Lung microvascular endothelial cell (primary cell): ENCODE measurements at places on chromosomes 7 and 10. TPM values are rescaled to one million over a fixed set of nuclear protein-coding genes. Genes with fewer than 3 reads are reported as not detected.

GRCh38 chr7:26510231-26510957 lies 218.7 kb downstream of the SNX10 start:
- DNase-seq = no peak

GRCh38 chr10:3045471-3046209 lies 21.7 kb upstream of the PFKP start:
- peak; percentile 85 for DNase-seq

DNA sequence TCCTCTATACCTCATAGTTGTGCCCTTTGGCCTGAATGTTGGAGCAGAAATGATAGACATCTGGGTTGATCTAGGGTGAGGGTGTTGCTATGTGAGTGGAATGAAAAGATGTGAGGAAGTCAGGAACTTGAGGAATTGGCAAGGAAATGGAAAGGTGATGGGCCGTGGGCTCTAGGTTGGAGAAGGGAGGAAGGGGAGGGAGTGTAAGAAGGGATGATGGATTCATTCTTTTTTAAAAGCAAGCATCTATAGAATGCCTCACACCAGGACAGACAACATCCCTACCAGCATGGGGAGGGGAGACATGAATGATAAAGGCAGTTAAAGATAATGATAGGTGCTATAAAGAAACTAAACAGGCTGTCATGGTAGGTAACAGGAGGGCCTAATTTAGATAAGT lies 168.1 kb downstream of the WNT2 start:
- no peak for DNase-seq

- DNase-seq = no peak
Observed at GRCh38 chr7:81445462-81445861, 324.4 kb downstream of the HGF start.

DNA sequence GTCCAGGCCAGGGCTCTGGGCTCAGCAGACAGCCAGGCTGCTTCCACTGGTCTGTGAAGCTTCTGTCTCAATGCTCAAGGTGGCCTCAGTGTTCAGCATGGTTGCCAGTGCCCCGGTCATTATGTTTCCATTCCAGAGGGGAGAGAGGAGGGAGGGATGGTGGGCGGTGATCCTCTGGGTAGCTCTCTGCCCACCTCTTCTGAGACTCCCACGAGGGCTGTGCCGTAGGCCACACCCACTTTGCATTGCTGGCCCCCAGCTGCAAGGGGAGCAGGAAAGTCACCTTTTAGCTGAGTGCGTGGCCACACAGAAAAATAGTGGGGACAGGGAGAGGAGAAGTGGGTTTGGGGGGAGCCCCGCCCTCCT lies 42.5 kb downstream of the FOXK1 start:
- DNase-seq = peak; percentile 81

The IFIT1B gene
- not detected in 2 replicates for total RNA-seq
